G401 (cell line): ENCODE measurements at places on chromosomes 12 and 14. TPM values are rescaled to one million over a fixed set of nuclear protein-coding genes. Genes with fewer than 3 reads are reported as not detected.
A peak's percentile ranks its signal among the peaks of the same experiment; 100 is the strongest.

GRCh38 chr12:92297932-92298696, 152.5 kb upstream of the BTG1 start:
- no peak for DNase-seq

DNA sequence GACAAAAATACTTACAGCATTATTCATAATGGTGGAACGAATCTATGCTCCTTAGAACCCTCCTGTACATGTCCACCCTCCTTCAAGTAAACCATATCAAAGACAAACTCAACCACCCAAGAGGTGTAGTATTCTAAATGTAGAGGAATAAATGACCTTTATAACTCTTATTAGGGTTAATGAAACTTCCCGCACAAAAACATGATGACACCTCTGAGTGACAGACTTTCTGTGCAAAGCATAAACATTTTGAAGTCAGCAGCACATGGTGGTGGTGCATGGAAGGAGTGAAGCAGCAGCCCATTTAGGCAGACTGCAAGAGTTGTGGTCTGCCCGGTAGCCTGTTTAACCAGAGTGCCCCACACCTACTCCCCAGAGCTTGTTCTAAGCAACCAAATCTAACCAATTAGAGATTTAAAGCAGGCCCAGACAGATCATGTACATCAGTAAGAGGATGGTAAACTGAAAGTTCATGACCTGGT, 615 bp upstream of the ASB8 start:
- no peak for DNase-seq

DNA sequence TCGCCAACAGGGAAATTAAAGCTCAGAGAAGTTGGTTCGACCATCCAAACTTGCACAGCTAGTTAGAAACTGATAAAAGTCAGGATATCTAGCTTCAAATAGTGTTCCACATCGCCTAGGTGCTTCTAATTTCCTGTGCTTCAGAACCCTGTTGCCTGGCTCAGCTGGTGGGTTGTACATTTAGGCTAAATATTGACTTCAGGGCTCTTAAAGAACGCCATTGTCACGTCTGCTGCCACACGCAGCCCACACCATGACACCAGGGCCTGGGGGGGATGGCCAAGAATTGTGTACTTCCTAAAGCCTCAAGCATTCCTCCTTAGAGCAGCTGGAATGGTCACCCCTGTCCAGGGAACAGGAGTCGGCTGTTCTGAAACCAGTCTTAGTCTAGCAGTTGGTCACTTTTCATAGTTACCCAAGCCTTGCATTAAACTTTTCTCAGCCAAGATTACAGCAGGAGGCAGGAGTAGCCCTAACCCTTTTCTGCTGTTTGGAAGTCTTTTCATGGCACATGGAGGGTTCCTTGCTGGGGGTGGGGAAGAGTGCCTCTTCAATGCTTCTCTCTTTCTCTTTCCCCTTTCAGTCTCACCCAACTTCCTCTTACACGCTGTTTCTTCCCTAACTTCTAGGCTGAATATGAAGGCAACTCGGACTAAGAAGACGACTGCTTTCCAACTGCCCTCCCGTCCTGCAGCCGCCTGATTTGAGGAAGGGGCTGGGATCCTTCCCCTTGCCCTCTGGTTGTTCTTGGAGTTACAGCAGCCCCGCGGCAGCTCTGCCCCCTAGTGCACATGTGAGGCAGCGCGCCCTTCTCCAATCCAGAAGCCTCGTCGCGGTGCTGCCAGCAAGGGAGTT, 17.1 kb downstream of the FOS start:
- DNase-seq: peak; percentile 76

DNA sequence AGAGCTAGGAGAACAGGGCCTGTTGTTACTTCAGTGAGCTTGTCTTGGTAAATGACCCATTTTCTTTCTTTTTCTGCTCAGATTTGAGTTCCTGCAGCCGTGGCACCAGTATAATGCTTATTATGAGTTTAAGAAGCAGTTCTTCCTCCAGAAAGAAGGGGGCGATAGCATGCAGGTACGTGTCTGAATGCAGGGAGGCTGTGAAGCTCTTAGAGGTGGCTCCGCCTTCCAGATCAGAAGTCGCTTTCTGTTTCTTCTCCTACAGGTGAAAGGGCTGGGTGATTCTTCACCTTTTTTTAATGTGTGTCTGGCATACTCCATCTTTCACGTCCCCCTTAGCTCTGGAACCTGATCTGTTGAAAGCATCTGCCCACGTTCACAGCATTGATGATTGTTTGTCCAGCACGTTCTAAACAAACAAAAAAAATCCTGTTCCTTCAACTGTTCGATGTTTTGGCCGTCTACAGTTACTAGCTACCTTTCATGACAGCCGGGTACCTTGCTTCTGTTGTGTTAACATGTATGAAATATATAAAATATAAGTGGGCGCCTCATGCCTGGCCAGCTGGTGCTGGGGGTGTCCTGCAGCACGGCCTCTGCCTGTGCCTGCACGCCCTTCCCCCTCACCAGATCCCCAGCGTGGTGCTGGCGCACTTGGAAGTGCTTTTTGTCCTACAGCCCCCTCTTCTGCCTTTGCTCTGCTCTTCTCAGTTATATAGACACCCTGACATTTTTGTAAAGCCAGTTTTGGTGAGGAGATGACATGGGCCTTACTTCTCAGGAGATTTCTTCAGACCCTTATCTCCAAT, 44.6 kb downstream of the SFSWAP start:
- no peak for DNase-seq

DNA sequence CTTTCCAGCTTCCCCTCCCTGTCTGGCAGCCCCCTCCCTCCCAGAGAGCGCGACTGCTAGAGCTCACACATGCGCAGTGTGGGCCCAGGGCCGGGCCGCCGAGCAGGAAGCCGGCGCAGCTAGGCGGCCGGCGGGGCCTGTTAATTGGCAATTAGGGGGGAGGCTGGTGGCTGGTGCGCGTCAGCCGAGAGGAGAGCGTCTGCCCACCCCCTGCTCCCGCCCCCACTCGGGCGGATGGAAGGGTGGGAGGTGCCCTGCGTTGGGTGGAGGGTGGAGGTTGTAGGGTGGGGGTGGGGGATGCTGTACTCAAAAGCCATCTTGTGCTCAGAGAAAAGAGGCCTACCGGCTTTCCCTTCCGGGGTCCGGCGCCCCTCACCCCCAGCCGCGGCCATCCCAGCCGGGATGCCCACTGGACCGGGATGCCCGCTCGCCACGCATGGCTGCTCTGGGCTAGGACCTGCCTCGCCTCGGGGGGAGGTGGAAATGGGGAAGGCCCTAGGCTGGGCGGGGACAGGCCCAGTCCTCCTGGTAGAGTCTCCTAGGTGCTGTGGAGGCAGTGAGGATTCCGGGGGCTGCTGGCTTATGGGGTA, 9.2 kb downstream of the HOXC8 start:
- peak; percentile 76 for DNase-seq

GRCh38 chr14:90483571-90483974, 86.7 kb downstream of the CALM1 start:
- peak; percentile 47 for DNase-seq

- DNase-seq: peak; percentile 92
Observed at GRCh38 chr14:56422703-56423213, 156.8 kb upstream of the TMEM260 start.

GRCh38 chr14:52051871-52052270, 17.0 kb downstream of the NID2 start:
- no peak for DNase-seq

DNA sequence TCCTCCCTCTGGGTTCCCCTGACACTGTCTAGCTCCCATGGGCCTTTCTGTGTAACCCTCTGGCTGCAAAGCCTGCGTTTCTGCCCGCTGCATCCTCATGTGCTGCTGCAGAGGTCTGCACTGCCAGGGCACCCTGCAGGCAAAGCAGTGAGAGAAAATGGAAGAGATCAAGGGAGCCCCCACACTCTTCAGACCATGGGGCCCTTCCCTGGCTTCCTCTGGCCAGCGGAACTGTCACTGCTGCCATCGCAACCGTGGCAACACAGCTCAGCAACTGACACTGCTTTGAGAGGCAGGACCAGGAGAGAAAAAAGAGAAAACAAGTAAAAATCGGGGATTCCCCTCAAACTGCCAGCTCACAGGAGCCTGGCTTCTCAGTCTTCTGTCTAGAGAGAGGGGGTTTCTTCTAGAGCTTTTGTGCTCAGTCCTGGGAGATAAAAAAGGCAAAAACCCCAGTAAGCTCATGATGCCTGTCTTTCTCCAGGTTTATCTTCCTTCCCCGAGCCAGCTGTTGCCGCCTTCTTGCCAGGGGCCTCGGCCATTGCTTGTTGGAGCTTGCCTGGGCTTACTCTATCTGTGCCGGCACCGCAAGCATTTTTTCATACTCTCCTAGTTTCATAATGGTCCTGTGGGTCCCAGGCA, 38.9 kb downstream of the C14orf132 start:
- peak; percentile 63 for DNase-seq

- DNase-seq: no peak
Observed at GRCh38 chr12:123712780-123713319, 697 bp downstream of the ATP6V0A2 start.

DNA sequence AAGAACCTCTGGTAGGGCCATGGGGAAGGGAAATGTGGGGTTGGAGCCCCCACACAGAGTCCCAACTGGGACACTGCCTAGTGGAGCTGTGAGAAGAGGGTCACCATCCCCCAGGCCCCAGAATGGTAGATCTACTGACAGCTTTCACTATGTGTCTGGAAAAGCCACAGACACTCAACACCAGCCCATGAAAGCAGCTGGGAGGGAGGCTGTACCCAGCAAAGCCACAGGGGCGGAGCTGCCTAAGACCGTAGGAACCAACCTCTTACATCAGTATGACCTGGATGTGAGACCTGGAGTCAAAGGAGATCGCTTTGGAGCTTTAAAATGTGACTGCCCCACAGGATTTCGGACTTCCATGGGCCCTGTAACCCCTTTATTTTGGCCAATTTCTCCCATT, 97.8 kb downstream of the HMGA2 start:
- DNase-seq: no peak

DNA sequence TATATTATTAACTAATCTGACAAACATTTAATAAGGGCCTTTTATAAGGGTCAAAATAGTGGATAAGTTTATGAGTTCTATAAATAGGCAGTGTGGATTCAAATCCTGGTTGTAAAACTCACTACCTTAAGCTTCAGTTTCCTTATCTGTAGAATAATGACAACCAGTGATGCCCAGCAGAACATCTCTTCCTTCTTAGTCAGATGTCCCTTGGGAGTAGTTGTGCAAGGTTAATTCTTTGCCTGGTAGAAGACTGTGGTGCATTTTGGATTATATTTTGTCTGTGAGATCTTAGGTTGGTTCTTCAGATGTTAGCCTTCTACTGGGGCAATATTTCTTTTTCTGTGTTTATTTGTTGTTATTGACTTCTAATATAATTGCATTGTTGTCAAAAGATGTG, 59.5 kb downstream of the ARID2 start:
- no peak for DNase-seq

GRCh38 chr12:84995641-84996040, 40.4 kb downstream of the TSPAN19 start:
- DNase-seq: no peak

DNA sequence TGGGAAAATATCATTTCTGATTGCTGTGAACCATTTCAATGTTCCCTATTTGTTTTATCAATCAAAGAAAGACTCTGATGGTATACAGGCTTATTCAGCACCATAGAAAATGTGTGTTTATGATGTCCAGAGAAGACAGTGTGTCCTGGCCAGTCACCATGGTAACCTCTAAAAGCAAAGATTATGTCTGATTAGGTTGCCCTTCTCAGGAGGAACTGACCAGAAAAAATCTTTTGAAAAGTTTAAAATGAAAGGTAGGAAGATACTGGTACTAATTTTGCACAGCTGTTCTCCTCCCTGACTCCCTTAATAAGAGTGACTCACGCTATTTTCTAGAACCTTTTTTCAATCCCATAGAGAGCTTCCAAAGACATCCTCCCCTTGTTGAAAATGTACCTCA, 391.8 kb upstream of the DCN start:
- peak; percentile 65 for DNase-seq

- peak; percentile 75 for DNase-seq
Observed at GRCh38 chr12:57087691-57088353, 1.1 kb upstream of the NAB2 start.

DNA sequence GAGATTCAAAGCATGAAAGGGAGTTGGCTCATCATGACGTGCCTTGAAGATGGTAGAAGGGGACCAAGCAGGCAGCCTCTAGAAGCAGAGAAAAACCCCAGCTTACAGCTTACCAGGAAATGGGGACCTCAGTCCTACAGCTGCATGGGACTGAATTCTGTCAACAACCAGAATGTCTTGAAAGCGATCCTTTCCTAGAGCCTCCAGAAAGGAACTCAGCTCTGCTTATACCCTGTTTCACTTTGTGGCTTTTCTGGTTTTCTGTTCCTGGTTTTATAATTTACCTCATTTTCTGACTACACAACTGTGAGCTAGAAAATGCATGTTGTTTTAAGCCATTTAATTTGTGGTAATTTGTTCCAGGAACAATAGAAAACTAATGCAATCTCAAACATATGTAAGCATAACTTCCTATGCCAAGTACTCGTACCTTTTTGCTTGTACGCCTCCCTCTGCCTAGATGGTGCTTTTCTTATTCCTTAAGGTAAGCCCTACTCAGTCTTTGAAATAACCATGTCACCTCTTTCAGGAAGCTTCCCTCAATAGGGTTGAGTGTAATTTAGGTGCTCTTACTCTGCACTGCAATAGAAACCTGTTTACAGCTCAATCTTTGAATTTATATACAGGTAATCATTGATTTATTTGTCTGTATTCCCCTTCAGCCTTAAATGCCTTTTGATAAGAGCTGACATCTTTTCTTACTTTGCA, 348.8 kb downstream of the TMEM117 start:
- DNase-seq: no peak

DNA sequence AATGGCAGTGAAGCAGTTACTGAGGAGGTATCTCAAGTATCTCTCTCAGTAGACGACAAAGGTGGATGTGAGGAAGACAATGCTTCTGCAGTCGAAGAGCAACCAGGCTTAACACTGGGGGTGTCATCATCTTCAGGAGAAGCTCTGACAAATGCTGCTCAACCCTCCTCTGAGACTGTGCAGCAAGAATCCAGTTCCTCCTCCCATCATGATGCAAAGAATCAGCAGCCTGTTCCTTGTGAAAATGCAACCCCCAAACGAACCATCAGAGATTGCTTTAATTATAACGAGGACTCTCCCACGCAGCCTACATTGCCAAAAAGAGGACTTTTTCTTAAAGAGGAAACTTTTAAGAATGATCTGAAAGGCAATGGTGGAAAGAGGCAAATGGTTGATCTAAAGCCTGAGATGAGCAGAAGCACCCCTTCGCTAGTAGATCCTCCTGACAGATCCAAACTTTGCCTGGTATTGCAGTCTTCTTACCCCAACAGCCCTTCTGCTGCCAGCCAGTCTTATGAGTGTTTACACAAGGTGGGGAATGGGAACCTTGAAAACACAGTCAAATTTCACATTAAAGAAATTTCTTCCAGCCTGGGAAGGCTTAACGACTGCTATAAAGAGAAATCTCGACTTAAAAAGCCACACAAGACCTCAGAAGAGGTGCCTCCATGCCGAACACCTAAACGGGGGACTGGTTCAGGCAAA, 216.6 kb downstream of the AKAP6 start:
- DNase-seq: no peak

LRRC9 gene
- not detected in 2 replicates for total RNA-seq

TMEM52B gene
- total RNA-seq: 0.68 TPM in 1 of 2 replicates, not detected in the other

ACOT6 gene
- not detected in 2 replicates for total RNA-seq

GLS2 gene
- total RNA-seq: 0.12 and 1.2 TPM in 2 replicates

CIT gene
- 11.3 and 27.2 TPM in 2 replicates for total RNA-seq

CACNA1C gene
- total RNA-seq: 1.7 and 2.8 TPM in 2 replicates

NKX2-1 gene
- total RNA-seq: not detected in 2 replicates

LALBA gene
- not detected in 2 replicates for total RNA-seq
